Brain pericyte (primary cell): ENCODE measurements at places on chromosomes 12 and 14.

DNA sequence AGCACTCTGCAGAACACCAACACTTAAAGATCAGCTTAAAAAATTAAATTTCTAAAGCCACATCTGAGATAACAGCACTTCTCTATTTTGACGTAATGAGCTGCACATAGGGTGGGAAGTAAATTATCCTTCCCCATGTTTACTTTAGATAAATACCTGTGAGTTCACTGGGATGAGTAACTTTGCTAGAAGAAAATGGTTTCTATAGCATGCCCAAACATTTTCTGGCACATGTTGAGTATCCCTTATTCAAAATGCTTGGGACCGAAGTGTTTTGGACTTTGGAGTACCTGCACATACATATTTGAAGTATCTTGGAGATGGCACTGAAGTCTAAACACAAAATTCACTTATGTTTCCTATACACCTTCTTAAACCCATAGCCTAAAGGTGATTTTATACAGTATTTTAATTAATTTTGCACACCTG lies 6.6 kb downstream of the SLC38A2 start:
- DNase-seq, result no peak

DNA sequence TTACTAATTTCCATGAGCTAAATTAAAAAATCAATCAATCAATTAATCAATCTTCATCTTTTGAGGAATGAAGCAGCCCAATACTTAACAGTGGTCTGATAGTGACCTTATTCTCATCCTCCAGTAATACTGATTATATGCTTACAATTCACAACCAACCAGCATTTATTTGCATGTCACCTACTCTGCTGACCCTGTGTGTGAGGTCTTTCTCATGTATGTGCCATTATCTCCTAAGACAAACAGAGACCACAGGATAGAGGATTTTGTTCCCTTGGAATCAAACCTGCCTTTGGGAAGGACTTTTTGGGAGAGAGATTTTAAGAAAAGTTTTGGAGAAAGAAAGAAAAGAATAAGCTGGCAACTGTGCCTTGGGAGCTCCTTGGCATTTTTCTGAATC lies 197.2 kb downstream of the NRXN3 start:
- no peak for DNase-seq

DNA sequence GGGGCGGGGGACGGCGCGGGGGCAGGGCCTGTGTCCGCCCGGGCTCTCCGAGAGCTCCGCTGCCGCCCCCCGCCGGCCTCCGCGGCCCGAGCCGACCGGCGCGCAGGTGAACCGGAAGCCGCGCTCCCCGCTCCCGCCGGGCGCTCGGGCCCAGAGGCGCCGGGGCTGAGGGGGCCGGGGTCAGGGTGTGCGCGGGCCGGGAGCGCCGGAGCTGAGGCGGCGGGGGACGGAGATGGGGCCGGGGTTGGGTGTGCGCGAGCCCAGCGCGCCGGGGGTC lies 431 bp downstream of the HIP1R start:
- no peak for DNase-seq

DNA sequence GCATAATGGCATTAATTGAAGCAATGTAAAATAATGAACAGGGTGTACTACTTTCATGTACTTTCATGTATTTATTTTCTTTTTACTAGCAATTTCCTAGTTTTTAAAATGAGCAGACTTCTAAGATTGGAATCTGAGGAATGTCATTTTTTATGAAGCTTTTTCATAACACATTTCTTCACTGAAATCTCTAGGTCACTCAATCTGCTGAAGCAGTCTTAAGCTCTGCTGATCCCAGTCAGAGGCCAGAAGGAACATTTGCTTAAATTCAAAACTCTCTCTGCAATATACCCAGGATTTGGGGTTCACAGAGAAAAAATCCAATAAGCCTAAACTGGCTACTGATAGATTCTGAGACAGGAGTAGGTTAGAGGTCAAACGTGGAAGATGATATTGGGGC lies 73.6 kb upstream of the CNTN1 start:
- no peak for DNase-seq

GRCh38 chr14:79043194-79043889 lies 873.2 kb downstream of the NRXN3 start:
- DNase-seq, result no peak

- no peak for DNase-seq
Measured at GRCh38 chr12:26402648-26403047, 207.3 kb downstream of the SSPN start.

GRCh38 chr12:70692681-70693288 lies 55.6 kb upstream of the PTPRB start:
- no peak for DNase-seq

DNA sequence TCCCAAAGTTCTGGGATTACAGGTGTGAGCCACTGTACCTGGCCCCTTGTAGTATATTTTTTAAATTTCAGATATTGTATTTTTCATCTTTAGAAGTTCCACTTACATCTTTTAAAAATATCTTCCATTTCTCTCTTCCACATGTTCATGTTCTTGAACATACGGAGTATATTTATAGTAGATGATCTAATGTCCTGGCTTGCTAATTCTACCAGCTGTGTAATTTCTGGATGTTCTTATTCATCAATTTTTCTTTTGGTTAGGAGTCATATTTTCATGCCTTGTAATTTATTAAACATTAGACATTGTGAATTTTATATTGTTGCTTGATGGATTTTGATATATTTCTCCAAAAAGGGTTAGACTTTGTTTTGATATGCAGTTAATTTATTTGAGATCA lies 30.8 kb downstream of the NTN4 start:
- DNase-seq, result no peak

DNA sequence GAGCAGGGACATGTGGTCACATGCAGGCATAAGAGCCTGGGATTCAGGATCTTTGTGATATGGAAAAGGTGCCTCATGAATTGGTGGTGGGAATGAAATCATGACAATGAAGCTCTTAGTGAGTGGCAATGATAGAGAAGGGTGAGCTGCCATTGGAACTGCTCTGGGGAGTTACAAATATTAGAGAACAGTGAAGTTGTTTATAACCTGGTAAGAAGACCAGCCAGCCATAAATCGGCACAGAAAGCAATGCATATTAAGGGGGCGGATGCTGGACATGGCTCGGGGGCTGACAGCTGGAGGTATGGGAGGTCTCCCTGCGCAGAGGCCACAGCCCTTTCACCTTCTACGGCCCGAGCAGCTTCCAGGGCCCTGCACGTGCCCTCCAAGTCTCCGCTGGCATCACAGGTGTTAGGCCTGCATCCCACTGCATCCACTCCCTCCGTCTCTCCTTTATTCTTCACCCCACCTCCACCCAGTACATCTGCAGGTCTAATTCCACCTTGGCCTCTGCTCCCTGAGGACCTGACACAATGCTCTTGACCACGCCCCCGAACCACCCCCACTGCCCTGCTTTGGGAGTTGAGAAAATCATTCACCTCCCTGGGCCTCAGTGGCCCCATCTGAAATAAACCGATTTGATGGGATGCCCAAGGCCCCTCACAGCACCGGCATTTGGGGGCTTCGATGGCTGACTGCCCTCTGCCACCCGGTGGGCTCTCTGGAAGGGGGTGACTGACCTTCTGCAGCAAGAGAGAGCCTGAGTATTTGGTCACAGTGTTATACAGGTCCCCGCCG lies 4.1 kb downstream of the CACNA2D4 start:
- no peak for DNase-seq

DNA sequence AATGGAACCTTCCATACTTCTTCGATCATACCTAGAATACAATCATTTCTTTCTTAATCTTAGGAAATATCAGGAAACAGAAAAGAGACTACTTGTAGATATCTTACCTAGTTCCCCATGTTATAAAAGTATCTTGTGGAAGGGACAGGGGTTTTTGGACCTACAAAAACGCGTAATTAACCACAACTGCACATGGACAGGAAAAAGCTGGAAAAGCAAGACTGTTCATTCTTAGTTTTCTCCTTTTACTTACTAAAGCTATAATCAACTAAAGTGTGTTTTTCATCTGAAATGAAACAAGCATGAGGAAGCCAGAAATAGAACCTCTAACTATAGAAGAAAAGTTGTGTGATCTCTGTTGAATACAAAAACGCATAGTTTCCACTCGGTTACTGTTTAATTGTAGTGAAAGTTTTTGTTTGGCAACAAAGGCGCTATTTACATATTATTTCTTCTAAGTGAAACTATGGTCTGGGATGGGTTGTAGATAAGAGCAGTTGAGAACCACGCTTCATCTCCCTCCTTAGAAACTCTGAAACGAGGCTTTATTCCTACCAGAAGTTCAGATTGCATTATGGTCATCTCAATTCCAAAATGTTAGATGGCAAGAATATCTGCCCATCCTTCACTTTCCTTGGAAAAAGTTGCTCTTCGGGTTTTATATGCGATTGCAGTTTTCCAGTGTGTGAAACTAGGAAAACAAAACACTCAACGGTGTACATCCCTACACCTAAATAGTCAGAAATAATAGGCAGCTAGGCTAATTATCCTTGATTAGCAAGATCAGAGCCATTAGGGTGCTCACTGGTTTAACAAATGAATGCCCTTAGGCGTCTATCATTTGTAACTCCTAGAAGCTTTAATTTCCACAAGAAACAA lies 1.1 kb downstream of the BCAT1 start:
- DNase-seq, result no peak

GRCh38 chr14:79584679-79585078 lies 626.6 kb downstream of the DIO2 start:
- DNase-seq, result peak; percentile 30

DNA sequence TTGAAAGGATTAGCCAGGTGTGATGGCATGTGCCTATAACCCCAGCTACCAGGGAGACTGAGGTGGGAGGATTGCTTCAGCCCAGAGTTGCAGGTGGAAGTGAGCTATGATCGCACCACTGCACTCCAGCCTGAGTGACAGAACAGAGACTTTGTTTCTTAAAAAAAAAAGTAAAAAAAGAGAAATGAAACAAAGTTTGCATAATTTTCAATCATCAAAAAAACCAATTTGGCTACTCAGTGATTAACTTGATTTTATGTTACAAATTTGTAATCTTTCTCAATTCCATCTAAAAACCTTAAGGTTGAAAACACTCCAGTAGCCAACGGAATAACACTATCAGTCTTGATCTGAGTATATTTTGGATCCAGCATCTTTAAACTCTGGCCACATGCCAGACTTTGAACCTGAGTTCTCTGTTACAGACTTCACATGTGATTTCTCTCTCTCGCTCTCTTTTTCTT lies 12.6 kb upstream of the DENND5B start:
- DNase-seq, result no peak

GRCh38 chr14:95208598-95208997 lies 51.3 kb upstream of the DICER1 start:
- no peak for DNase-seq

DNA sequence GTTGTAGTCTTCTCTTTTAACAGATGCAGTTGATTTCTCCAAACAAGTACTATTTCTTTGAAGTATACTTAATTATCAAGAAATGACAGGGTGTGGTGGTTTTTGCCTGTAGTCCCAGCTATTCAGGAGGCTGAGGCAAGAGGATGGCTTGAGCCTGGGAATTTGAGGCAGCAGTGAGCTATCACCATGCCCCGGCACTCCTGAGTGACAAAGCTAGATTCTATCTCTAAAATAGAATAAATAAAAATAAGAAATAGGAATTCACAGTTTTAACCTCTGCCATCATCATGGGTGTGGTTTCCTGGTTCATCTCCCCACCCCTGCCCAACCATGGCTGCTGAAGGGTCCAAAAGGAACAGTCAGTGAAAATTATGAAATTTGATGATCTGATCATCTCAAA lies 290.2 kb upstream of the FLRT2 start:
- no peak for DNase-seq

DNA sequence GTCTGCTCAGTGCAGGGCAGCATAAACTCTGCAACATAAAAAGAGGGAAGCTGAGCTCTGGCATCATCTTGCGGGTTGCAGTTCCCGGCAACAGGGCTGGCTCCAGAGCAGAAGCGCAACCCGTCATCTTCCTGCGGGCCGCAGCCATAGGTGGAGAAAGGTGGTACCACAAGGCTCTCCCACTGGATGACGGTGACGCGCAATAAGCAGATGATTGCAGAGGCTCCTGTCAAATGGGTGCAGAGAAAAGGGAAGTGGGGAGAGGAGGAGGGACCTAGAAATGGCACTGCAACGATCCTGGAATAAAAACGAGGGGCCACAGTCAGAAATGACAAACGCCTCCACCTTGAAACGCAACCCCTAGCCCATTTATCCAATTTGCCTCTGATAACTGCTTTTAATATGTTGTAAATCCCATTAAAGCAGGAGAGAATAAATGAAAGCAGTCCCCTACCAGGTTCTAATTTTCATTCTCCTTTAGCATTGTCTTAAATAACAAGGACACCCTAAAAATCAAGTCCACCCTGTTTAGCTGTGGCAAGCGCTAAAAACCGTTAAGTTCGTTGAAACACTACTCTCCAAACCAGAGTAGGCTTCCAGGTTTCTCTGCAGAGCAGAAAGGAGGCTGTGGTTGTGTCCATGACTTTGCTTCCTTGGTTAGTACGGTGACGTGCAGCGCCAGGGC lies 30.9 kb upstream of the TUBA1C start:
- DNase-seq, result no peak

- DNase-seq, result no peak
Measured at GRCh38 chr12:127238107-127238506, 1028.9 kb upstream of the TMEM132C start.

- DNase-seq, result no peak
Measured at GRCh38 chr12:14554281-14555007, 13.2 kb downstream of the PLBD1 start.

- DNase-seq, result no peak
Measured at GRCh38 chr14:39773387-39774126, 341.3 kb upstream of the FBXO33 start.

GRCh38 chr14:19920021-19920657 lies at the start of gene OR4K5:
Gene OR4K5, plus strand, starts transcription at chr14:19920607. Its CDS starts 0 bp downstream, at chr14:19920607.
- no peak for DNase-seq

- DNase-seq, result no peak
Measured at GRCh38 chr12:113852695-113853490, 113.2 kb downstream of the RBM19 start.

GRCh38 chr12:53907103-53907502 lies 31.5 kb upstream of the HOXC13 start:
- DNase-seq, result no peak

DNA sequence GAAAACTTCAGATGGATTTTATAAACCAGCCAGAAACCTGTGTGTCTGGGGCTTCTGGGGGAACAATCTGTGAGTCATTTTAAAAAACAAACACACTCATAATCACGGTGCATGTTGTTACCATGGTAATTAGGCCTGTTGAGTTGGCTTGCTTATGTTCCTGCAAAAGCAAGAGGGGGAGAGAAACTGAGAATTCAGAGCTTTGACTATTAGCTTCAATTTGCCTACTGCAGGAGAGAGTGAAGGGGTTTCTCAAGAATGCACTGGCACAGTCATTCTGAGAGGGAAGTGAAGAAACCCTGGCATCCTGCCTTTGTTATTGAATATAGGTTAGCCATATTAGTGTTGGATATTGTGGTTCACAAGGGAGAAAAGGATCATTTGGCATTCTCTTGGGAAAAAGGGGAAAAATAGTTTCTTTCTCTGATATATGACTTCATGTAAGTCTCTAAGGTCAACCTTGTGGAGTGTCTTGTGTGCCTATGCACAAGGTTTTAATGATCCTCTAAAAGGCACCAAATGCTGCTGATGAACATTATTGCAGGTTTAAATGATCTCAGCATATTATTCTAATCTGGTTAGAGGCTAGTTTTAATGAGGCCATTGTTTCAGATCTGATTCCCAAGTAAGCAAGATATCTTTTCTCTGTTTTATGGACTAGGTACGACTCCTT lies 12.9 kb downstream of the GNG2 start:
- peak; percentile 74 for DNase-seq
